ENCODE measurements at places on chromosomes 2 and 18. TPM values are rescaled to one million over a fixed set of nuclear protein-coding genes. Genes with fewer than 3 reads are reported as not detected.

DNA sequence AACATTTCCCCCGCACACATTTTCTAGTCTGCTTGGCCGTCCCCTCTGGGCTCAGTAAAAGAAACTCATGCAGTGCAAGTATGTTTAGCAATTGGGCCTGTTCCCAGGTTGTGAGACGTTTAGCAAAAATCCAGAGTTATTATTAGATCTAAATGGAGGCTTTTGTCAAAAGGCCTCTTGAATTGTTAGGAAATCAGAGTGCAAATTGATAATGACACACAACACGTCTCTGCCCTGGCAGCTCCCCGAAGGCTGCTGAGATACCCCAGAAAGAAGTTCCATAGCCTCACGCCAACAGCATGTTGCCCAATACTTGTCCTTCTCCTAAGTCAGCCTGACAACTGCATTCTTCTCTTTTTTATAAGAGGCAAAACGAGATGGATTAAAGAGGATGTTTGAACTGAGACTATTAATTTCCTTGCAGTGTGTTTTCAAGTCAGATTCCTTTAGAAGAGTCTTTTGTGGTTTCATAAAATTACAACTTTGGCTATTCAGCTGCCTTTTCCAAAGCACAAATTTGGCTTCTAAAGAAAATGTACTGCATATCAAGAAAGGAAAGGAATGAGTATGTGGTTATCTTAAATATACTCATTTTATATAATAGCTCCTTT lies 202.2 kb downstream of the TRIB2 start:
- DNase-seq = peak; percentile 94

DNA sequence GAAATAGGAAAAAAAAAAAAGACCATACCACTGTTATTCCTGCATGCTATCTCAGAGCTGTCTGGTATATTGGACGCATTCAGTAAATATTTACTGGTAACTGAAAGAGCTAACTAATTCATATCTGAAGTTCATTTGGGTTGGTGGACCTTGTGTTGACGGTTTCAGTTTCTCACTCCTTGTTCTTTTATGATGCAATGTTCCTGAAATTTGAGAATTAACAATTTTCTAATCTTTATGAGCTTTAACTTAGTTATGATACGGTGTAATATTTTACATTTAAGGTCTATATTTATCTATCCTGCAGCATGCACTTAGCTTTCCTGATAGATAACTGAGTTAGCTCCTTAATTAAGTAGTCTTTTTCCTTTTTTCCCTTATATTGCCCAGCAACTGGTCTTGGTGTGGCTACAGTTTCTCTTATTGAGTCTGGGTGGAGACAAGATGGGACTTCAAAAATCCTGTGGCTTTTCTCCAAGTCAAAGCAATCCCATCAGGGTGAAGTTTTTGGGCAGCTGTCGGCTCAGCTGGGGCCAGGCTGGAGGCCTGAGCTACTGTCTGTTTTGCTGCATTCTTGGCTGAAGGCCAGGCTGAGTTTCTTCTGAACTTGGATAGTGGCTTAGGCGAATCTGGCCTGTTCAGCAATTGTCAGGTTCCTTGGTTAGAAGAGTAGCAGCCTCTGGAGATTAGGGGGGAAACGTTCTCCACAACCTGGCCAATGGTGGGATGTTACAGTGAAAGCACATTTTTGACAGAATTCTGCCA lies 78.4 kb upstream of the MEX3C start:
- DNase-seq = peak; percentile 91

GRCh38 chr2:207066791-207067460 lies 98.8 kb downstream of the KLF7 start:
- no peak for DNase-seq

GRCh38 chr2:117833911-117834310 lies 19.4 kb downstream of the DDX18 start:
- no peak for DNase-seq

- peak; percentile 93 for DNase-seq
Observed at GRCh38 chr2:123438251-123438650, 586.8 kb upstream of the CNTNAP5 start.

DNA sequence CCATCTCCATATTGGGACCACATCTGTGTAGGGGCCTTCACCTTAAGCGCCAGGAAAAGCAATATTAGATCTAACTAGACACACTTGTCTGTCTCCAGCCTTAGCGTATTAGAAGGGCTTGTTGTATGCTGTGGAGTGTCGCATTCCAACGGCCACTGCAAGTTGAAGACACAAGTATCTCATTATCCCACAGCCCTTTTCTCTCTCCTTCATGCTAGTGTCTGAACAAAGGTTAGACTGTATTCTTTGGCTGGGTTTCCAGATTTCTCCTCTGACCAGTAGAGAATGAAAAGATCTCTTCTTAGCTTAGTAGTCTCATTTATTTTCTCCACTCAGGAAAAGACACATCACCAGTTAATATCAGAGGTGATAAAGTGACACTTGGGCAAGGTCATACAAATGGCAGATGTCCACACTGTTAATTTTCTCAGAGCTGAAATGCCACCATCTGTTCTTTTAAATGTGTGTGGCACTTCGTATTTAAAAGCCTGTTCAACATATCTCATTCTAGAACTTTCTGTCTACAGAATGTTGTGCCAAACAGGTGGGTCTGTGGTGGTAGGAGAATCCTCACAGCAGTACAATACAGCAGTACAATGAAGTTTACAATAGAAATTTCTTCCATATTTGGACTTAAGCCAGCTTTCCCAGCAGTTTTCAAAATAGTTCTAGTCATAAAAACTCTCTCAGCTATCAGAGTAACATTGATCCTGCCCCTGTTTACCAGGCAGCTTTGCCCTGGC lies 94.0 kb upstream of the ITGA6 start:
- peak; percentile 46 for DNase-seq

DNA sequence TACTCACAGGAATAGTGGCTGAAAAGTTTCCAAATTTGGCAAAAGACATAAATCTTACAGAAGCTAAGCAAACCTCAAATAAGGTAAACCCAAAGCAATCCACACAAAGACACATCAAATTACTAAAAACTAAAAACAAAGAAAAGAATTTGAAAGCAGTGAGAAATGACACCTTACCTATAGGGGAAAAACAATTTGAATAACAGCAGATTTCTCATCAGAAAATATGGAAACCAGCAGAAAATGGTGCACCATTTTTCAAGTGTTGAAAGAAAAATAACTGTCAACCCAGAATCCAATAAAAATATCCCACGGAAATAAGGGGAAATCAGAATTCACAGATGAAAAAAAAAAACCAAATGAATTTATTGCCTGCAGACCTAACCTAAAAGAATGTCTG lies 138.6 kb downstream of the PIGN start:
- DNase-seq = no peak

GRCh38 chr2:41061356-41061755 lies 609.5 kb upstream of the SLC8A1 start:
- DNase-seq = peak; percentile 98

DNA sequence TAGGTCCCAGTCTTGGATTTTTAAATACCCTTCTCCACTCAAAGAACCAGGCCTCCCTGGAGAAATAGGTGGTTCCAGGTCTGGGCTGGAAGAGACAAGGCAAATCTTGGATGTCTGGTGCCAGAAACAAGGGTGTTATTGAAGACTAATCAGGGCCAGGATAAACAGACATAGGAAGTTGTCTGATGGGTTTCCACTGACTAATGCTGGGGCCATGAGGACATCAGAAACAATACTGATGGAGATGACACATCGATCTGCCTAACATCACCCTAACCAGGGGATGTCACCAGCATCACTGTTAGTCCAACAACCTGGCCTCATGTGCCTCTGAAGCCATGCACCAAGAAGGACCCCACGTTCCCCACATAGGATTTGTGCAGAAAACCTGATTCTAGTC lies 42.5 kb upstream of the GLI2 start:
- DNase-seq = no peak

GRCh38 chr2:98822301-98823164 lies 91.6 kb upstream of the MGAT4A start:
- DNase-seq = peak; percentile 42

GRCh38 chr2:177474301-177474700 lies 81.7 kb downstream of the AGPS start:
- no peak for DNase-seq

GRCh38 chr2:102422910-102423309 lies at the start of gene IL18RAP:
Gene IL18RAP (plus strand): TSS chr2:102423160. CDS start chr2:102423278, 118 bp downstream.
- no peak for DNase-seq

Gene WDPCP
- 11.7 TPM for total RNA-seq

Gene PLCD4
- total RNA-seq = 41.8 TPM

Gene MFSD2B
- total RNA-seq = 0.18 TPM

Gene DPYSL5
- 10.0 TPM for total RNA-seq

Gene GREB1
- 7.2 TPM for total RNA-seq

Gene BUB1
- 9.0 TPM for total RNA-seq
